ENCODE measurements at places on chromosomes 3 and 15. TPM values are rescaled to one million over a fixed set of nuclear protein-coding genes. Genes with fewer than 3 reads are reported as not detected.

DNA sequence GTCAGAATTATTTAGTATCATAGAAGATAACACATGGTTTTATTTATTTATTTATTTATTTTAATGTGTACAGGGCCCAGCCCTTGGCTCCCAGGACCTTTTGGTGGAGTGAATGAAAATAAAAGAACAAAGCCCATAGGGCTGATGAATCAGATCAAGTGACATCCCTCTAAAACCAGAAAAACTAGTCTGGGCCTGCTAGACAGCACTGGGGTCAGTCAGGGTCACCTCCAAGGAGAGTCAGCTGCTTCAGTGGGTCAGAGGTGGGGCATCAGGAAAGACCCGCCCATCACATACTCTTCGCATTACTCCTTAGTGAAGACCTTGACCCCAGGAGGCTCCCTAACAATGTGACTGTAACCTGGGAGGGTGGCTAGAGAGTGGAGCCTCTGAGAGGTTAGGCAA lies 12.8 kb downstream of the PPCDC start:
- no peak overlapping the region for H3K4me3 ChIP-seq
- H3K27ac ChIP-seq, result peak overlapping the region; percentile 8
- ATAC-seq, result no peak
- H3K4me1 ChIP-seq, result peaks cover 19% of the 10 kb centered on the region
- no peaks in the 10 kb centered on the region for H3K27me3 ChIP-seq

GRCh38 chr3:94024385-94024784 lies 4.0 kb downstream of the STX19 start:
- ATAC-seq, result no peak
- H3K36me3 ChIP-seq, result no peaks in the 10 kb centered on the region
- no peak overlapping the region for H3K4me3 ChIP-seq
- no peaks in the 10 kb centered on the region for H3K27me3 ChIP-seq

GRCh38 chr3:45565342-45565741 lies 29.2 kb upstream of the LIMD1 start:
- H3K27ac ChIP-seq, result no peak overlapping the region
- no peaks in the 10 kb centered on the region for H3K36me3 ChIP-seq
- H3K4me3 ChIP-seq, result no peak overlapping the region
- peaks cover 12% of the 10 kb centered on the region for H3K4me1 ChIP-seq
- no peaks in the 10 kb centered on the region for H3K27me3 ChIP-seq

DNA sequence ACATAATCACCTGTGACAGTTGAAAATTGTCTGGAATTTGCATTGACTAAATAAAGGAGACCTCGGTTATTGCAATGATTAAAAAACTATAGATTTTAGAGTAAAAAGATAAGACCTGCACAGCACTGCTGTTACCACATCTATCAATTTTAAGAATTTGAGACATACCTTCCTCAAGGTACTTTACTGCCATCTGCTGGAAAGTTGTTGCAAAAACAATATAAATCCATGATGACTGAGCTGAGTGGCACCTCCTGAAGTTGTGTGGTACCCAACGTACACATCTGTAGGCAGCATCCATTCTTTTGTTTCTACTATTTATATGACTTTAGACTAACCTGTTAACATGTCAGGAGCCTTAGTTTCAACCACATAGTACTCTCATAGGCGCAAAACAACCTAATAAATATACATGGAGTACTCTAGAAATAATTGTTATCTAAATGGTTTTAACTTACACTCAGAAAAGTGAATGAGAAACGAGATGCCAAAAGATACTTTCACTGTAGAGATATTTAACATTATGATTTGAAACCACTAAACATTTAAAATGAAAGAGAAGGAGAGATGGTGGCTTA lies 106.7 kb downstream of the GHSR start:
- peak; percentile 66 for ATAC-seq
- H3K4me3 ChIP-seq, result no peak overlapping the region
- H3K36me3 ChIP-seq, result peaks cover 65% of the 10 kb centered on the region

- no peak overlapping the region for H3K4me3 ChIP-seq
- H3K27ac ChIP-seq, result no peak overlapping the region
- H3K27me3 ChIP-seq, result peaks cover 23% of the 10 kb centered on the region
- no peaks in the 10 kb centered on the region for H3K4me1 ChIP-seq
- ATAC-seq, result no peak
Observed at GRCh38 chr3:179949869-179950268, 86.9 kb downstream of the PEX5L start.

DNA sequence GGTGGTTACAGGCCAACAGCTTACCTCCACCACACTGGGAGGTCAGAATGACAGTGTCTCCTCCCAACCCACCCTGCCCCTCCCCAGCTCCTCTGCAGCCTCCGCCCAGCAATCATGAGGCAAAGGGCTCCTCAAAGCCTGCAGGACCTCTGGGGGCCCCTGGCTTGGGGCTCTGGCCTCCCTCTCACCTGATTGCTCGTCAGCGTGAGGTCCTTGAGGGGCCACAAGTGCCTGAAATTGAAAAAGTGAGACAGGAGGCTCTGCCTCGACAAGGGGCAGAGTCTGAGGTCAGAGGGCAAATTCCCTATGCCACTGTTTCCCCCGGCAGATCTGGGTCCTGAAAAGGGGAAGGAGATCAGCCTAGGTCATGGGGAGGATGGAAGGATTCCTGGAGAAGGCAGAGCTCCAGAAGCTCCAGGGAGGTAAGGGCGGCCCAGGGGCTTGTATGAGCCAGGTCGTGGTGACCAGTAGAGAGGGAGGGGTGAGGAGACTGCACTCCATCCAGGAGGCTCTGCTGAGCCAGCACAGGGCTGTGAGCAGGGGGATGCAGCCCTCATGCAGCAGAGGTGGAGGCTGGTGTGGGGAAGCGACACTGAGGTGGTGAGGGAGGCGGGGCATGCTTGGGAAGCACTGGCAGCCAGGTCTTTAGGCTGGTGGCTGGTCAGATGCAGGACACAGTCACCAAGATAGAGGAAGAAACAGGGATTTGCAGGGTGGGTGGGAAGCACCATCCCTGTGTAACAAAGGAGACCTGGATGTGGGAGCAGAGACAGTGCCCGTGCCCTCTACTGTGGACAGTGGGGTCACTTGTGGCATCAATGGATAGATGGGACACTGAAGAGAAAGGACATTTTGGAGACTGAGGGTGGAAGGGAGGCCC lies 20.1 kb downstream of the ALS2CL start:
- H3K27me3 ChIP-seq, result no peaks in the 10 kb centered on the region
- no peak overlapping the region for H3K4me3 ChIP-seq
- H3K4me1 ChIP-seq, result no peaks in the 10 kb centered on the region
- H3K36me3 ChIP-seq, result no peaks in the 10 kb centered on the region
- H3K27ac ChIP-seq, result no peak overlapping the region

DNA sequence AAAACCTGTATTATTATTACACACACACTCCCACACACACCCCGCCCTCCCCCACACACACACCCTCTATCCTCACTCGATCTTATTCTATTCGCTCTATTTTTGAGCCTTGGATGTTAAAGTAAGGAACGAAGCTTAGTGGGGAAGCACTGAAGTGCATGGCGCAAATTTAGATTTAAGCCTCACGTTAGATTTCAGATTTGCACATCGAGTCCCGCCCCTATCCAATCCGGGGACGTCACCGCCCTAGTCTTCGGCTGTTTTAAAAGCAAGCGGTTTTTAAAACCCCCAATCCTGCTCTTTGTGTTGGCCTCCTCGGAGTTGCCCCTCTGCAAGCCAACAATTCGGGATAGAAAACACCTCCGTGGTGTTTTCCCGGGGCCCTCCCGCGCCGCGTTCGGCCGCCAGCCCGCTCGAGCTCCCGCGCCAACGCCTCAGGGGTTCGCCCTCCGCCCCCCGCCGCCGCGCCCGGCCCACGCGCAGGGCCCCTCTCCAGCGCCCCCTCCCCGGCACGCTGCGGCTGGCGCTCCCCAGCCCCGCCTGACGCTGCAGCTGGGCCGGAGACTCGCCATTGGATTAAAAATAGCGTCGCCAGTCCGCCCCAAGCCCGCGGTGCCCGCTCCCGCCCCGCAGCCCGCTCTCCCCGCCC lies at the start of gene USP13:
Gene USP13, plus strand, starts transcription at position 594 of the 649 bp plus-strand sequence. CDS start 186 bp downstream, outside the sequence.
- H3K27me3 ChIP-seq, result no peaks in the 10 kb centered on the region
- peak within 1 kb of the TSS; percentile 86 for H3K27ac ChIP-seq
- H3K4me3 ChIP-seq, result peak within 1 kb of the TSS; percentile 96
- no peaks in the 10 kb centered on the region for H3K36me3 ChIP-seq
- peaks cover 19% of the 10 kb centered on the region for H3K4me1 ChIP-seq
- ATAC-seq, result peak; percentile 62

- no peak overlapping the region for H3K27ac ChIP-seq
- H3K4me3 ChIP-seq, result no peak overlapping the region
- no peaks in the 10 kb centered on the region for H3K4me1 ChIP-seq
- no peaks in the 10 kb centered on the region for H3K36me3 ChIP-seq
- no peak for ATAC-seq
Observed at GRCh38 chr15:67977414-67978089, 76.6 kb upstream of the PIAS1 start.

- no peak overlapping the region for H3K4me3 ChIP-seq
- H3K36me3 ChIP-seq, result peaks cover 6% of the 10 kb centered on the region
- H3K27ac ChIP-seq, result no peak overlapping the region
- no peak for ATAC-seq
Observed at GRCh38 chr3:71250026-71250425, 333.5 kb downstream of the FOXP1 start.

ANKRD63 gene
- total RNA-seq, result not detected

KLHL24 gene
- total RNA-seq, result 25.1 TPM

GPR156 gene
- total RNA-seq, result 0.24 TPM

C3orf85 gene
- not detected for total RNA-seq

ERICH6 gene
- 0.21 TPM for total RNA-seq

UBA7 gene
- 94.2 TPM for total RNA-seq

RBP2 gene
- total RNA-seq, result not detected

CLDN18 gene
- total RNA-seq, result not detected
